ENCODE measurements at places on chromosomes 6 and 20. TPM values are rescaled to one million over a fixed set of nuclear protein-coding genes. Genes with fewer than 3 reads are reported as not detected.

DNA sequence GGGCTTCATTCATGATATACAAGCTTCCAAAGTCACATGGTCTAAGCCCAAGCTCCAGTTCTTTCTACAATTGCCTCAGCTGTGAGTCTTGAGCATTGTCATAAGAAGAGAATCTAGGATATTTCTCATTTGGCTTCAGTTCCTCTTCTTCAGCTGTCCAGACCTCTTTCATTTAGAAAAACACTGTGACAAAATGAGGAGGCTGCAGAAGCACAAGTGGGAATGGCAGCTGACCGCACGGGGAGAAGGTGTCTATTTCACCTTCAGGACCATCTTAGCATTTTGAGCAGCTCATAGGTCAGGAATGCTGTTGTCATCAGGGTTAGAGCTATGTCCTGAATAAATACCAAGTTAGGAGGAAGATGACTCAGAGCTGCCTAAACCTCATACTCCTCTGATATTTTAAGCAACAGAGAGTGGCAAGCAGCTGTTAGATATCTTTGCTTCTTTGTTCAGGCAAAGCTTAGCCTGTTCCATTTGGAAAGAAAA, 390.1 kb upstream of the CITED2 start:
- peak; percentile 11 for DNase-seq

- DNase-seq, result no peak
These were observed 398 bp upstream of the SPATS1 start for GRCh38 chr6:44342052-44342451.

GRCh38 chr6:151683381-151683780, 124.1 kb upstream of the ESR1 start:
- no peak for DNase-seq

GRCh38 chr6:117262799-117263198, 2.6 kb upstream of the VGLL2 start:
- no peak for DNase-seq

- DNase-seq, result no peak
These were observed 6.3 kb downstream of the HMGN4 start for GRCh38 chr6:26544473-26544872.

GRCh38 chr6:2554651-2555260, 196.0 kb downstream of the MYLK4 start:
- no peak for DNase-seq

GRCh38 chr6:28478518-28478917, 35.2 kb upstream of the ZSCAN23 start:
- DNase-seq, result no peak

- DNase-seq, result no peak
These were observed 13.8 kb downstream of the SPTLC3 start for GRCh38 chr20:13022401-13023155.

- DNase-seq, result no peak
These were observed 52.6 kb downstream of the GFOD1 start for GRCh38 chr6:13434777-13435176.

GRCh38 chr20:14826543-14827313, 489.3 kb upstream of the FLRT3 start:
- no peak for DNase-seq

DNA sequence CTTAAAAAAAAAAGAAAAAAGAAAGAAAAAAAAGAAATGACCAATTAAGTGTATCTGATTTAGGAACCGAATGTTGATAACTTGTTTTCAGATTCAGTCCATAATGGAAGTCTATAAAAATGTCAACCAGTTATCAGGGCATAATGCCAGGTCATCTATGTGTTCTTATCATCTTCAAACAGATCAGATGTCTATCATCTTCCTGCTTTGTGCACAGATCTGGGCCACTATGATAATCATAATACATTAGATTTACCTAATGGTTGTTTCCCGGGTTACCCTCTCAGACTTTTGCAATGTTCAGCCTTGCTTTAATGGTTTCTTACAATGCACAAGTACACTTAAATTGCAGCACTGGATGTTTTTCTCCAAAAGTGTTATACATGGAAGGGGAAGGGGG, 100.6 kb downstream of the NKAIN2 start:
- DNase-seq, result no peak

DNA sequence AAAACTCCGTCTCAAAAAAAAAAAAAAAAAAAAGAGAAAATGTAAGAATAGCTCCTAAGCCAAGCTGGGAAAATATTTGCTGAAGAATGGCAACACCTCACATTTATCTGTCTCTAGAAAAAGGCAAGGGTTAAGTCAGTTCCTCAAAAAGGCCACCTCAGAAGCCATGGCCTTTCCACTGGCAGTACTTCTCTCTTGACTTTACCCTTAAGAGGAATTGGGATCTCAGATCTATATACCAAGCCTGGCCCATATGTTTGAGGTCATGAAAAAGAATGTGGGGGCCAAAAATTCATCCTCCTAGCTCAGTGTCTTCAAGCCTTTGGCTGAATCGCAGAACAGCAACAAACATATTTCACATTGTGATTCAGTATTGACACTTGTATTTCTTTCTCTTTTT, 10.9 kb upstream of the NCOA3 start:
- no peak for DNase-seq

DNA sequence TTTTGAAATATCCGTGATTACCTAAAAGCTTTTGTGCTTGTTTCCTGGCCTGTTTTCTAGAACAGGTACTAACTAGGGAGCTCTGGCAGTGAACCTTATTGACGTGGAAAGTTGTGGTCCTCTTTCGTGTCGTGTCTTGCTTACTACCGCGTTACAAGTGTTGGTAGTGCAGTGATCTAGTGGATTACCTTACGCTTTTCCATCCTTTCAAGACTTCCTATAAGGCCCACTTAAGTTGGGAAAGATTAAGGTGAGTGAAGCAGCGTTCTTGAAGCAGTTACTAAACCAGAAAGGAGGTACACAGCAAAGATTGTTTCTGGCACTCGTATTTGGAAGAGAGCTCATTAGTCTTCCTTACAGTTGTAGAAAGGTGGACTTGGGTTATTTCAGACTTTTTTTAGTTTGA, 1.9 kb downstream of the PNRC1 start:
- no peak for DNase-seq

GRCh38 chr6:132604635-132605152, 15.2 kb upstream of the TAAR5 start:
- no peak for DNase-seq

DNA sequence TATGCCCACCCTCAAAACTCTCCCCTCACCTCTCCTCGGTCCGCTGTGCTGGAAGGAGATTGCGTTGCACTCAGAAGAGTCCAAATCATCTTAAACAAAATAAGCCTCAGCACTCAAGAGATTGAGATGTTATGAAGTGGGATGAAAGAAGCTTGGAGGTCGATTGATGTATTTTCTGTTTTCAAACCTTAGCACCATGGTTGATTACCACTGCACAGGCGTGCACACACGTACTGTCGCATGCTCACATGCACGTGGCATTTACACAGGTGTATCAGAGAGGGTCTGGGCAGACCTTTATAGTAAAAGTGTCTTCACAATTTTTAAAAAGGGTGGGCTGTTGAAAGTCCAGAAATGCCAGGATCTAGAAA, 612 bp upstream of the AGPAT4 start:
- DNase-seq, result no peak

DNA sequence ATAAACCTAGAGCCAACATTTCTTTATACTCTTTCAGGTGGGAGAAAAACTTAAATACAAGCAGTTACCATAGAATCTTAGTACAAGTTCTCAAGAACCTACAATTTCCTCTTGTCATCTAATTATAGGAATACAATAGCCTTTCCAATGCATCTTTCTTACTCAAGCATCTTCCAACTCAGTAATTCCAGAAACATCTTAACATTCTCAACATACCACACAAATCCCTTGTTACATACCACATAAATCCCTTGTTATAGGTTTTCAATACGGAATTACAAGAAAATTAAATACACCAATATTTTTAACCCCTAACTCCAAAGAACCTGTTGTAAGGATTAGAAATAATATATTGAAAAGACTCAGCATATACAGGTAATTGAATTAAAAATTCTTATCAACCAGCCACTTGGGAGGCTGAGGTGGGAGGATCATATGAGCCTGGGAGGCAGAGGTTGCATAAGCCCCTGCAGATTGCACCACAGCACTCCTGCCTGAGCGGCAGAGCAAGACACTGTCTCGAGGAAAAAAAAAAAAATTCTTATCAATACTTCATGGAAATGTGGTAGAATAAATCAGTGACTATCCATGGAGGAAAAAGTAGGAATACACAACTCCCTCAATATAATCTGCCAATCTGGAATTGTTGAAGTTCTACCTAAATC, 127.5 kb upstream of the CCDC28A start:
- no peak for DNase-seq

- DNase-seq, result no peak
These were observed 6.7 kb downstream of the SRXN1 start for GRCh38 chr20:646107-646867.

- DNase-seq, result no peak
These were observed 197.7 kb downstream of the FAXC start for GRCh38 chr6:99151634-99152346.

- no peak for DNase-seq
These were observed 70.7 kb downstream of the SLX4IP start for GRCh38 chr20:10505827-10506226.

DNA sequence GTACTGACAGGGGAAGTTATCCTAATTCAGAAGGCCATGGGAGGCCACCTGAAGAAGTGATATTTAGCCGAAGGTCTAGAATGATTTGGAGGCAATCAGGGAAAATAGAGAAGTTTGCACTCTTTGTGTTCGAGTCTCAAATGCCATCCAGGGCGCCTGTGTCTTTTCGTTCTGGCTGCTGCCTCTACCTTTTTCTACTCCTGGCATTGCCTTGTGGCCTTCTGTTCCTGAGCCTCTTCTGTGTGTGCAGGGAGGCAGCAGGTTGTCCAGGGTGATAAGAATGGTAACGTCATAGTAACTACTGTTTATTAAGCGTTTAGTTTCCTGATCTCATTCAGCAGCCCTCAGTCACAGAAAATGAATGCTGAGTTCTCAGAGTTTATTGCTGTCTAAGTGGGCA, 252.1 kb downstream of the FARS2 start:
- no peak for DNase-seq

GRCh38 chr20:14712302-14712739, 374.9 kb upstream of the FLRT3 start:
- DNase-seq, result no peak

ATP9A gene
- total RNA-seq, result 253 TPM

LAMA2 gene
- 24.2 TPM for total RNA-seq

CD24 gene
- 6.7 TPM for total RNA-seq

ZNF391 gene
- total RNA-seq, result 20.8 TPM

TGM3 gene
- 0.50 TPM for total RNA-seq

ANKRD66 gene
- total RNA-seq, result not detected

LPIN3 gene
- 2.6 TPM for total RNA-seq

KIFC1 gene
- total RNA-seq, result not detected

HEY2 gene
- 5.8 TPM for total RNA-seq

TNFRSF21 gene
- 69.8 TPM for total RNA-seq

OLIG3 gene
- total RNA-seq, result not detected

LINC00237 gene
- total RNA-seq, result 1.6 TPM

VNN1 gene
- total RNA-seq, result 3.7 TPM

MCHR2 gene
- 10.7 TPM for total RNA-seq

IRF4 gene
- 0.23 TPM for total RNA-seq

SLC13A3 gene
- total RNA-seq, result 33.7 TPM
